Stomach (tissue), 19 donors: ENCODE measurements at places on chromosomes 5 and 9. TPM values are rescaled to one million over a fixed set of nuclear protein-coding genes. Genes with fewer than 3 reads are reported as not detected.
A peak's percentile ranks its signal among the peaks of the same experiment; 100 is the strongest.

Gene C8G
- polyA plus RNA-seq, result 5.5 TPM

DNA sequence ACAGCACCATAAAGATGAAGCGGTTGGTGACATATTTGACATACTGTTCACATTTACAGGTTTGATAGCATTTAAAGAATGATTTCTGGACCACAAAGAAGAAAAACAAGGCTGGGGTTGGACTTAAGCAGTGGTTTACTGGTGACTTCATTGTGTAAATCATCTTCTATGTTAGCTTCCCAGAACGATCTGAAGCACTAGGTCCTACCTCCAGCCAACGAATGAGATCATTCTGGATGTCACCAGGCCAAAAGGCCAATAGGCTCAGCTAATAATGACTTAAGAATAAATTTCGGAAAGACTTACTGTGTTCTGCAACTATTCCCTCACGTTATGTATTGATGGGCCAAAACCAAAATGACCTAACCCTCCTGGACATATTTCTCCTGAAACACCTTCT, 675.3 kb upstream of the CCNG1 start:
- no peak for DNase-seq
- H3K4me3 ChIP-seq, result no peak overlapping the region
- no peaks in the 10 kb centered on the region for H3K27me3 ChIP-seq
- H3K27ac ChIP-seq, result no peak overlapping the region
- no peaks in the 10 kb centered on the region for H3K4me1 ChIP-seq

DNA sequence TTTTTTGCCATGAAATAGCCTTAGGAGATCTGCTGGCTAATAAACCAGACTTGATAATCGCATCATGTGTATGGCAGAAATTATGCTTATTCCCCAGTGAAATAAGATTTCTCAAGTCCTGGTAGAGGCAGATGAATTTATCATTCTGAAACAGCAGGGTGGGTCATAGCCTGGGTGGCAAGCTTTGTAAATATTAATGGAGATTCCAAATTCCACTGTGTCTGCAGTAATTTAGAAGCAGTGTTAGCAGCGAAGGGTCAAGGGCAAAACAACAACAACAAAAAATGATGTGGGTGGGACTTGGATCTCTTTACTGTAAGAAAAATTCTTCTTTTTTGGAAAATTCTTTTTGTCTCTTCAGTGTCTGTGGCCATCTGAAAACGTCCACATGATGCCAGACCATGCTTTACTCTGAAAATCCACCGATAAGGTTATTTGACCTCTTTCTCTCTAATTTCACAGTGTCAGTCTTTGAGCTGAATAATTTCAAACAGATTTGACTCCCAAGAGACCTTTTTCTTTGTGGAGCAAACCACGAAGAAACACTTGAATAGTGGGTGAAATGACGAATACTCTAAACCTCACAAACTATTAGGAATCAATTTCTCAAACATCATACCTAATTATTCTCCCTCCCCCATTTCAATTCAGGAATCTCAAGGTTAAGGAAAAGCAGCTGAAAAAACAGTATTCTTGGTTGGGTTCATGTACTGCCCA, 106.0 kb upstream of the RPS23 start:
- no peak overlapping the region for H3K27ac ChIP-seq
- H3K4me1 ChIP-seq, result no peaks in the 10 kb centered on the region
- H3K27me3 ChIP-seq, result no peaks in the 10 kb centered on the region
- H3K4me3 ChIP-seq, result no peak overlapping the region
- H3K36me3 ChIP-seq, result no peaks in the 10 kb centered on the region

- peaks cover 15% of the 10 kb centered on the region for H3K27me3 ChIP-seq
- H3K27ac ChIP-seq, result no peak overlapping the region
- no peaks in the 10 kb centered on the region for H3K4me1 ChIP-seq
These were observed 30.9 kb upstream of the CDK20 start for GRCh38 chr9:88005240-88005639.

Gene PCDHAC1
- polyA plus RNA-seq, result not detected

DNA sequence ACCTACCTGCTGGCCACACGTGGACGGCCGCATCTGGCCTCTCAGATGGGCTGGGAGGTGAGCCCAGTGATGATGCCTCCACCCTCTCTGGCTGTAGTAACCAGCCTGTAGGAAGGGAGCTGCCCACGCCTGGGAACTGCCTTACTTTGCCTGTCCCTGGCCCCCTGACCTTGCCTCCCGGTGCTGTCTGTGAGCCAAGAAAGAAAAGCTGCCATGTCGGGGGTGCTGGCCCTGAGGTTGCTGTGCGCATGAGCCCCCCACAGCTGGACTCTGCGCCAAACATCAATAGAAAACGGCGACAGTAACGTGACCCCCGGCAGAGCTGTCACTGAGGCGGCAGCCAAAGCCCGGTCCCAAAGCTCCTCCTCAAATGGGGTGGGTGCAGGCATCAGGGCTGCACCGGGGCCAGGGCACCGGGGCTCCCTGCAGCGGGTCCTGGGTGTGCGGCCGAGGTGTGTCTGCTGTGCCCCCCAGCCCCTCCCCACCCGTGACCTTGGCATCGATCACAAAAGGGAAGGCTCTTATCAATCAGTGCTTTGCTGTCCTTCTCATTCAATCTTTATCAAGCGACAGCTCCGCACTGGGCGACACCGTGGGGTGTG, 15.3 kb upstream of the SLC9A3 start:
- H3K36me3 ChIP-seq, result no peaks in the 10 kb centered on the region
- no peak overlapping the region for H3K4me3 ChIP-seq

- no peaks in the 10 kb centered on the region for H3K27me3 ChIP-seq
- peaks cover 6% of the 10 kb centered on the region for H3K36me3 ChIP-seq
- H3K4me3 ChIP-seq, result no peak overlapping the region
- peaks cover 40% of the 10 kb centered on the region for H3K4me1 ChIP-seq
These were observed 23.2 kb upstream of the SLC25A51 start for GRCh38 chr9:37927132-37927531.

Gene WNT8A
- polyA plus RNA-seq, result not detected

Gene TERT
- polyA plus RNA-seq, result not detected

GRCh38 chr5:172867761-172868435, 33.8 kb downstream of the ERGIC1 start:
- peak overlapping the region; percentile 85 for H3K27ac ChIP-seq
- no peak overlapping the region for H3K4me3 ChIP-seq
- no peaks in the 10 kb centered on the region for H3K27me3 ChIP-seq
- no peaks in the 10 kb centered on the region for H3K36me3 ChIP-seq
- peaks cover 85% of the 10 kb centered on the region for H3K4me1 ChIP-seq

Gene CDC25C
- 0.92 TPM for polyA plus RNA-seq

- peak overlapping the region; percentile 75 for H3K27ac ChIP-seq
- H3K4me1 ChIP-seq, result peaks cover 40% of the 10 kb centered on the region
- peak overlapping the region; percentile 39 for H3K4me3 ChIP-seq
- no peaks in the 10 kb centered on the region for H3K27me3 ChIP-seq
- peaks cover 2% of the 10 kb centered on the region for H3K36me3 ChIP-seq
These were observed 515 bp downstream of the LCP2 start for GRCh38 chr5:170296935-170297588.

DNA sequence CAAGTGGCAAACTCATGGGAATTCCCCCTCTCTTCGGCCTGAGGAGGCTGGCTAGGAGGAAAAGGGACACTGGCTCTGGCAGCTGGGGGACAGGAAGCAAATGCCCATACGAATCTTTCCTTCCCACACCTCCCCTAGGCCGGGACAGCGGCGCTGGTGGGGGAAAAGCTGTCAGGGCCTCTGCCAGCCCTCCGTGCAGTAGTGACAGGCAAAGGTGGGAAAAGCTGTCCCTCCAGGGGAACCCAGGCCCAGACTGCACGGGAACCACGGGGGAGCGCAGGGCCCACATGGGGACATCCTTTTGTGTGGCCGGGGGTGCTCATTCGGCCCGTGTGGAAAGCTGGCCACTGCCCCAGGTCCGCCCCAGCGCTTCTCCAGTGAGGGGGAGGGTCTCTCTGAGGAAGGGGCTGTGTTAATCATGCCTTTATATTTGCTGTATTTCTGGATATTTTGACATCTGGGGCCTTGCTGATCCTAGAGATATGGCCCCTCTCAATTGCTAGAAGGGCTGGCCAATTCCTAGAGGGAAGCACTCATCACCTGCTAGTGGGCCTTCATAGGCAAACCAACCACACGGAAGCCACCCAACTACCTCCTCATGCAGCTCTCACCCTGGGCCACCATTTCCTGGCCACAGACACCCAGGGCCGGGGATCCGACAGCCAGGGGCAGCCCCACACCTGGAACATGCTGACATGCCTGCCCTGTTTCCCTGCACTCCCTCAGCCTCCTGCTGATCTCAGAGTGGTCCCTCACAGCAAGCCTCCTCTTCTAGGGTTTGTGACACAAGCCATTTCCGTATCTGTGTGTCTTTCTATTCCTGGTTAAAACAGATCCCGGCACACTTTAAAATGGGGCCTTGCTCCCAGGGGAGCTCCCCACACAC, 138.8 kb downstream of the ROR2 start:
- no peak for DNase-seq
- H3K27ac ChIP-seq, result no peak overlapping the region
- no peaks in the 10 kb centered on the region for H3K36me3 ChIP-seq
- H3K4me1 ChIP-seq, result peaks cover 59% of the 10 kb centered on the region
- H3K4me3 ChIP-seq, result no peak overlapping the region

Gene PAEP
- not detected for polyA plus RNA-seq

Gene CCIN
- polyA plus RNA-seq, result 0.08 TPM

DNA sequence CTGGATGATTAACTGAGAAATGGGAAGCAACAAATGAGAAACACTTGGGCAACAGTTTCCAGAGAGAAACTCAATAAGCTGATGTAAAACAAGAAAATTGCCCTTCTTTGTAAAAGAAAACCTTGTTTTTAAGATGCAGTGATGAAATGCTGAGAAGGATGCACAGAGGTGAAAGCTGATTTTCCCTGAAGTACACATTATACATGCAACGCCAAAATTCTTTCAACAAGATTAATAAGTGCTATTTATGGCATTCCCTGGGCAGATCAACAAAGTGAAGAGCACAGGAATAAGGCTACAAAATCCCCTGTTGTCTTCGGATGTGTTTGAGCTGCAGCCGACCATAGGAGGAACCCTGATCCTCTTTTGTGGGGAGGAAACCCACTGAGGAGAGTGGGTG, 208.0 kb upstream of the ANKH start:
- no peaks in the 10 kb centered on the region for H3K27me3 ChIP-seq
- no peak for DNase-seq
- no peak overlapping the region for H3K27ac ChIP-seq
- H3K4me1 ChIP-seq, result no peaks in the 10 kb centered on the region

Gene FGF18
- polyA plus RNA-seq, result 0.68 TPM

DNA sequence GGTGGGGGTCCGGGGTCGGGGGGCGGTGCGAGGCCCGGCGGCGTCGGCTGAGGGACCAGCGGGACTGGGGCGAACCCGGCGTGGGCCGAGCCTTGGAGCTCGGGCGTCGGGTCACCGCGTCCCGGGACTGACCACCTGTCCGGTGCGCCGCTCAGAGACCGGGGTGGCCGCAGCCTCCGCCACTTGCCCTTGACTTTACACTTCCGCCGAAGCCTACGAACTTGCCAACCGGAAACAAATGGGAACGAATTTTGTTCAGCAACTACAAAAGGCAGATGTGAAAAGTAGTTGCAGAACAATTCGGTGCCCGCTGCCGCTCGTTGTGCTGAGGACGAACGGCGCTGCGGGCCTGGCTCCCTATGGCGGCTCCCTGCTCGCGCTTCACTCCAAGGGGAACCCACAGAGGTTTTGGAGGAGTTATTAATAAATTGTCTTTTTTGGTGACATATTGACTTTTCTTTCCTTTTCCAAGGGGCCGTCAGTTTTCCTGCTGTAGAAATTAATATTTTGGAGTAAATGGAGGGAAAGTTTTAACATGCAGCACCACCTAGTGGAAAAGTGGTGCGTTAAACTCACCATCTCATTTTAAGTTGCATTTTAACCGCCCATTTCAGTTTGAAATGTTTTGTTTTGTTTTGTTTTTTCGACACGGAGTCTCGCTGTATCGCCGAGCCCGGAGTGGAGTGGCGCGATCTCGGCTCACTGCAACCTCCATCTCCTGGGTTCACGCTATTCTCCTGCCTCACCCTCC, 490 bp downstream of the PCBD2 start:
- H3K4me3 ChIP-seq, result peak overlapping the region; percentile 72
- peak; percentile 89 for DNase-seq
- H3K27ac ChIP-seq, result peak overlapping the region; percentile 100
- peaks cover 31% of the 10 kb centered on the region for H3K36me3 ChIP-seq
- no peaks in the 10 kb centered on the region for H3K4me1 ChIP-seq
- no peaks in the 10 kb centered on the region for H3K27me3 ChIP-seq

GRCh38 chr5:154962494-154962893, 21.6 kb downstream of the MRPL22 start:
- no peak overlapping the region for H3K4me3 ChIP-seq

GRCh38 chr9:121324316-121324715, 45.7 kb downstream of the STOM start:
- H3K4me3 ChIP-seq, result no peak overlapping the region
- no peaks in the 10 kb centered on the region for H3K27me3 ChIP-seq
- H3K27ac ChIP-seq, result peak overlapping the region; percentile 86
- no peak for DNase-seq

DNA sequence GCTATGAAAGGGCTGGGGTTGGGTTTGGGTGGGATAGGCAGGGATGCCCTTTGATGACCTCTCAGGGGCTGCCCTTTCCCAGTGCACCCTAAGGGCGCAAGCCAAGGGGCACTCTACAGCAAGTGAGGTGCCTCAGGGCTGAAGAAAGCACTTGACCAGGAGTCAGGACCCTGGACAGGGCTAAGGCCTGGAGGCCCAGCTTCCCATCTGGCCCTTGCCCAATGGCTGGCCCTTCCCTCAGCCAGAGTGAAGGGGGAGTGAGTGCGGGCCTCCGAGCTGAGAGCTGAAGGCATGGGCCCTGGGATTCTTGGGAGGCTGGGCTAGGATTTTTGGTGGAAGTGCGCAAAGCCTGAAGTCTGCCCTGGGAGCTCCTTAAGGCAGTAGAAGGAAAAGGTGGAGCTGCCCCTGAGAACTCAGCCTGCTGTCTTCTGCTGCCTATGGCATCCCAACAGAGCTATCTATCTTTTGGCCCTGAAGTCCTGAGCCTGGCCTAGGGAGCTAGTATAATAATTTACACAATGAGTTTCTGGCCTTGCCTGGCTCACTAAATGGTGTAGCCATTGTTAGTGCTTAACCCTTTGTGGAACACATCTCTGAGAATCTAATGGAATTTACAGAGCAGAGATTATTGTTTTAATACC, 16.4 kb downstream of the JADE2 start:
- no peaks in the 10 kb centered on the region for H3K27me3 ChIP-seq
- peaks cover 97% of the 10 kb centered on the region for H3K36me3 ChIP-seq
- H3K27ac ChIP-seq, result no peak overlapping the region
- peak; percentile 85 for DNase-seq
- peaks cover 15% of the 10 kb centered on the region for H3K4me1 ChIP-seq

- no peaks in the 10 kb centered on the region for H3K27me3 ChIP-seq
- DNase-seq, result peak; percentile 35
- no peak overlapping the region for H3K4me3 ChIP-seq
- no peaks in the 10 kb centered on the region for H3K4me1 ChIP-seq
These were observed 194.0 kb upstream of the KLF4 start for GRCh38 chr9:107683566-107683965.

GRCh38 chr5:43244823-43245565, 53.0 kb downstream of the NIM1K start:
- no peaks in the 10 kb centered on the region for H3K36me3 ChIP-seq
- DNase-seq, result no peak
- H3K4me1 ChIP-seq, result no peaks in the 10 kb centered on the region
- H3K4me3 ChIP-seq, result no peak overlapping the region
- no peak overlapping the region for H3K27ac ChIP-seq
- H3K27me3 ChIP-seq, result no peaks in the 10 kb centered on the region
